ENCODE measurements at places on chromosomes 2 and 18. TPM values are rescaled to one million over a fixed set of nuclear protein-coding genes. Genes with fewer than 3 reads are reported as not detected.

QPCT gene
- total RNA-seq = 9.5 TPM

VSNL1 gene
- total RNA-seq = not detected

TM4SF20 gene
- total RNA-seq = 0.09 TPM

CYP27C1 gene
- total RNA-seq = 0.18 TPM

FAM237A gene
- not detected for total RNA-seq

TEX44 gene
- not detected for total RNA-seq

ARHGAP25 gene
- 0.14 TPM for total RNA-seq

MAPK4 gene
- not detected for total RNA-seq

PRLH gene
- not detected for total RNA-seq

HRH4 gene
- total RNA-seq = under 0.01 TPM

MARS2 gene
- 1.8 TPM for total RNA-seq

IL1RL1 gene
- 0.14 TPM for total RNA-seq

PROC gene
- not detected for total RNA-seq

TLK1 gene
- 24.6 TPM for total RNA-seq

RFX8 gene
- 2.0 TPM for total RNA-seq

CACNB4 gene
- total RNA-seq = 1.1 TPM

HAAO gene
- total RNA-seq = 0.46 TPM

CTAGE1 gene
- not detected for total RNA-seq

LPIN2 gene
- 33.9 TPM for total RNA-seq

Measured in smooth muscle cell of bladder (primary cell).